Kasumi-1 (cell line): ENCODE measurements at places on chromosomes 1 and 21.

GRCh38 chr1:198549866-198550265 lies 9.4 kb upstream of the ATP6V1G3 start:
- DNase-seq = no peak

DNA sequence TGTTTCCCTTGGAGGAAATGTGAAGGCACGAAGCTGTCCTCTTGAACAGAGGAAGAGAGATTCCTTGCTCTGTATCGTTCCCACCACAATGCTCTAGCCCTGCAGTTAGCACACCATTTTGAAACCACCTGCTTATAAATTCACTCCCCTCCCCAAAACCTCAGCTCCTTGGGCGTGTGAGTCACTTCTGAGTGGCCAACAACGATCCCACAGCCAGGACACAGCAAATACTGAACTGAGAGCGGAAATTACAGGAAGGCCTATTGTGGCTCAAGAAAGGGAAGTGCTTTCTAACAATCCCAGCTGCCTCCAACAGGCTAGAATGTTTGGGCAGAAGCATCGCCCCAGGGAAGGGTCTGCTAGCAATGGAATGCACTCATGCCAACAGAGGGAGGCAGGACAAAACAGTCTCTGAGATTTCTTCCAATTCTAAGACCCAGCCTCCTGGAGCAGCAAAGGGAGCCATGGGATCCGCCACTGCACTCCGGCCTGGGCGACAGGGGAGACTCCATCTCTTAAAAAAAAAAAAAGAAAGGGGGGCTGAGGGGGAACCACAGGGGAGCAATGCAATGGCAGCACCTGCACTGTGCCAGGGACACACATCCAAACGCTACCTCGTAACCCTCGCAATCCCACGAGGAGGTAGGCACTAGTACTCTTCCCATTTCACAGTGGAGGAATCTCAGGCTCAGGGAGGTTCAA lies 1.9 kb downstream of the TMEM53 start:
- peak; percentile 99 for DNase-seq

DNA sequence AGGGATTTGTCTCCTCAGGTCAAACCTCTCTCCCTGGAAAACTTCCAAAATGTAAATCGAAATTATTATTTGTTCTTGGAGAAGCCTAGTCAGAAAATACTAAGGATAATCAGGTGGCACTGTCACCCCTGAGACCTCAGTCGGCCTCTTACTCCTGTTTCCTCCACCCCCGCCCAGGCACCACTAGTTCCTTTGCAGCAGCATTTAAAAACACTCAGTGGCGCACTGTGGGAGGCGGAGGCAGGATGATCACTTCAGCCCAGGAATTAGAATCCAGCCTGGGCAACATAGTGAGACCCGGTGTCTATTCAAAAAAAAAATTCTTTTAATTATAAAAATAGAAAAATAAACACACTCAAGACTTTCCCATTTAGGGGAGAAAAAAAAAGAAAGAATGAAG lies 18.0 kb upstream of the IFNAR2 start:
- DNase-seq = no peak

- no peak for DNase-seq
These were observed 150.2 kb downstream of the CAMTA1 start for GRCh38 chr1:6935361-6935883.

- DNase-seq = no peak
These were observed 406 bp downstream of the KIAA0040 start for GRCh38 chr1:175192111-175192629.
